ENCODE measurements at places on chromosomes 3 and 15.
A peak's percentile ranks its signal among the peaks of the same experiment; 100 is the strongest.

DNA sequence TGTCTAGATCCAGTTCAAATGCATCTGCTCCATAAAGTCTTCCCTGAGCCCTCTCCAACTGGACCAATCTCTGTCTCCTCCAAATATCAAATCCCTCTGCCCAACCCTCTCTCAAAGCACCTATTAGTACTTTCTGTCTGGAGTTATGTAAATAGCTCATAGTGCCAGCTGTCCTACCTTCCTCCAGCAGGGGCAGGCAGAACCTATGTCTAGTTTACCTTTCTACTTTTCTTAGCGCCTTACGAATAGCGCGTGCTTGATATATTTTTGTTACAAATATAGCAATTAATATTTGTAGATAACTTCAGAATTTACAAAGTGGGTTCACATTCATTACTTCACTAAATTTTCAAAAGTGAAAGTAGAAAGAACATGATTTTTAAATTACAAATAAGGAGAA lies 14.0 kb upstream of the CCDC80 start:
- no peak for DNase-seq

DNA sequence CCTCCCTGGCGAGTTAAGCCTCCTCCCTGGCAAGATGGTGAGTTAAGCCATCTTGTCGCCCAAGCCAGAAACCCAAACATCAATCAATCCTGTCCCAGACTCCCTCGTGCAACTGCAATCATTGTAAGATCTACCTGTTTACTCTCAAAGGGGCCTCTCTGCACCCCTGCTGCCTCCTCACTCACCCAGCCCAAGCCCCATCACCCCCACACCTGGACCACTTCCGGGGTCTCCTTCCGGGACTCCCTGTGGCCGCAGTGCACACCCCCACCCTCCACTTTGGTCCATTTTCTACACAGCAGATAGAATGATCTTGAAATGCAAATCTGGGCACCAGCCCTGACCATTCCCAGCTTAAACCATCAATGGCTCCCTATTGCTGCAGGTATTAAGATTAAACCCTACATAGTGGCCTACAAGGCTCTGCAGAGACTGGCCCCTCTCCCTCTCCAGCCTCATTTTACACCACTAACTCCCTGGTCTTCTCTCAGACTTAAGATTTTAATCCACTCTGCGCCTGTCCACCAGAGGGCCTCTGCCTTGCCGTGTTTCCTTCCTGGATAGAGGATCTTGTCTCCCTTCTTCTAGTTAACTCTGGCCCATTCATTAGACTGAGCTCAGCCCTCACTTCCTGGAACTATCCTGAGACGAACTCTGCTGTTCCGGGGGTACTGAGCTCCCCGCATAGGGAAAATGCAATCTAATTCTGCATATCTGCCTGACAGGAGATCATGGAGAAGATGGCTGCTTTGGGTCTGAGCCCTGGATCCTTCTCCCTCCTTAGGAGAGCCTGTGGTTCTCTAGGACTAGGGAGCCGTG lies 41.9 kb upstream of the SLC6A1 start:
- peak; percentile 44 for DNase-seq

DNA sequence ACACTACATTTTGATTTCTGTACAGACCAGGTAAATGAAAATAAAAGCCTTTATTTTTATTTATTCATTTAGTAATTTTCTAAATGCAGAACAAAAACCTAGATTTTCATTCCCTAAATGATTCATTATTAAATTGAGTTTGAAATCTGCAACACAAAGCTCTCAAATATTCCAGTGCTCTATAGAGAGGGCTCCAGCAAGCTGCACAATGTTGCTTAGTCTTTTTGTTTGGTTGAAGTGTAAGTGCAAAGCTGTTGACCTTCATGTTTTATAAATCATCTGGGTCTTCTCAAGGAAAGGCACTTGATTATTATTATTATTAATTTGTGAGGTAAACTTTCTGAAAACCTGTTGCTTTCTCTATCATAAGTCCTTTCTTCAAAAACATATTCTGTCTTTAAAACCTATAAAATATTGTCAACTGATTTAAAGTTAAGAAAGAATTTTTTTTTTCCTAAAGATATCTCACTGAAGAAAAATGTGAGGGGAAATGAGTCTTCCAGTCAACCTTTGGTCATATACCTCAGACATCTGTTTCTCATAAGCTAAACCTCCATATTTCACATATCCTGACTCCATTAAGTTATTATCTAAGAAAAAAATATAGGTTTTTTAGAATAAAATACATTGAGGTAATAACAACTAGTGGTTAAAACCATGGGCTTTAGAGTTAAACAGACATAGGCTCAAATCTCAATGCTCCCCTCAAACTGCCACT lies 100.7 kb downstream of the ZIC4 start:
- DNase-seq: peak; percentile 80

GRCh38 chr3:85605066-85605465 lies 646.3 kb downstream of the CADM2 start:
- peak; percentile 5 for DNase-seq

DNA sequence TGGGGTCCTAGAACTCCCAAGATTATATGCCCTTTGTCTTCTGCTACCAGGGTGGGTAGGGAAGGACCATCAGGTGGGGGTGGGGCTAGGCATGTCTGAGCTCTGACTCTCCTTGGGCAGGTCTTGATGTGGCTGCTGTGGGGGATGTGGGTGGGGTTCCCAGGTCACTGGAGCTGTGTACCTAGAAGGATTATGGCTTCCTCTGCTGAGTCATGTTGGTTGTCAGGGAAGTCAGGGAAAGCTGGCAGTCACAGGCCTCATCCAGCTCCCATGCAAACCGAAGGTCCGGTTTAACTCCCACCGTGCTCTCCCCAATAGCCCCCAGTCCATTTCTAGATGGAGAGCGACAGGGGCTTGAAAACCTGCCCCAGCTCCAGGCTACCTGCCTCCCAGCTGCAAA lies 35.2 kb downstream of the EID1 start:
- DNase-seq: peak; percentile 18

DNA sequence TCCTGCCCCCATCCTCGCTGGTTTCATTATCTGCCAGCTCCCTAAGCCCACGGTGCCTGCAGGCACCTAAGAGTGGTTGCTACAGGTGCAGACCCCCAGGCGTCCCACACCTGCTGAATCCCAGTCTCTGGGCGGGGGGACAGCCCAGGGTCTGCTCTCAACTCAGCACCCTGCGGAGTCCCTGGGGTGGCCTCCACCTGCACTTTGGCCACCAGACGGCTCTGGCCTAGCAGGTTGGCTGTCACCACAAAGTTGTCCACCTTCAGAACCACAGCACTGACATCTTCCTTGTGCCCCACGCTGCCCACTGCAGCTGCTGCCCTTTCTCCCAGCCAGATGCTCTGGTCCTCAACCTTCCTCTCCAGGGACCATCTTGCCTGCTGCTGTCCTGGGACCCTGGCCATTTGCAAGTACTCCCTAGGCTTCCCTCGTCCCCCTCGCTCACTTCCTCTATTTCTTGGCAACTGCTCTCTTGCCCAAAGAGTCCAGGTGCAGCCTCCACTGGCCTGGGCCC lies 34.9 kb upstream of the SNRPA1 start:
- no peak for DNase-seq

DNA sequence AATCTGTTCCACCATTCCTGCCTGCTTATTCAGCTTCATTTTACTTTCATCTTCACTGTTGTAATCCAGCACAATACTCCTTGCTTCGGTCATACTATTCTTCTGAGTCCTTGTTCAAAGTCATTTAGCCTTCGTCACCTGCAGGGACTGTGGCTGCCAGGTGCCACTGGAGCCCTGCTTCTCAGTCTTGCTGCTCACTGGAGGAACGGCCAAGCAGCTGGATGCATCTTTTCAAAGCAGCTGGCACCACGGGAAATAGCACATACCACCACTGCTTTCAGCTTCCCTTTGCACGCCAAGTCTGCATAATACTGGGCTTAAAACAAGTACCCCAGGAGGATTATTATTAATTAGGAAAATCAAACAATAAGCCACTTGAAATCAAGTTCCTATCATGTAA lies 287.6 kb downstream of the BCHE start:
- DNase-seq: no peak

DNA sequence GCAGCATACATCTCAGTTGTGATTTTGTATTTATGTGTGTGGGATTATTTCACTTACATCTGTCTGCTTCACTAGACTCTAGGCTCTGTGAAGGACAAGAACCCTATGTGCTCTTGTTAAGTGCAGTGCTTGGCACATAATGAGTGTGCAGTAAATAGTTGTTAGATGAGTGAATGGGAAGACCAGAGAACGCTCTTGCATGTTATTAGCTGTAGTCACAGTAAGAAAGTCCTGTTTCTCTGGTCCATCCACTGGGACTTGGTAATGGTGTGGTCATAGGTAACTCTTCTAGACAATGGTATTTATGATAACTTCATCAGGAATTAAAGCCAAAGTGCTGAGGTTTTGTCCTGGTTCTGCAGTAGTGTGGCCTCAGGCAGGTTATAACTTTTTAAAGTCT lies 1.4 kb upstream of the AQP9 start:
- peak; percentile 9 for DNase-seq

DNA sequence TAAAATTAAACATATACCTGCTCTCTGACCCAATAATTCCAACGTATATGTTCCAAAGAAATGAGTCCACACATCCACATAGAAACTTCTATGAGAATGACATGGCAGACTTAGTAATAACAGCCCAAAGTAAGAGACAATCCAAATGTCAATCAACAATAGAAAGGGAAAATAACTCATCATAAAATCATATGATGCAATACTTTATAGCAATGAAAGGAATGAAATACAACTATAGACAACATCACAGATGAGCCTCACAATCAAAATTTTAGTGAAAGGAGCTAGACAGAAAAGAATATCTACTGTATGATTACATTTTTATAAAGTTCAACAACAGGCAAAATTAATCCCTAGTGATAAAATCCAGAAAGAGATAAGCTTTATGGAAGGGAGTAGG lies 23.6 kb upstream of the KCNH8 start:
- no peak for DNase-seq

DNA sequence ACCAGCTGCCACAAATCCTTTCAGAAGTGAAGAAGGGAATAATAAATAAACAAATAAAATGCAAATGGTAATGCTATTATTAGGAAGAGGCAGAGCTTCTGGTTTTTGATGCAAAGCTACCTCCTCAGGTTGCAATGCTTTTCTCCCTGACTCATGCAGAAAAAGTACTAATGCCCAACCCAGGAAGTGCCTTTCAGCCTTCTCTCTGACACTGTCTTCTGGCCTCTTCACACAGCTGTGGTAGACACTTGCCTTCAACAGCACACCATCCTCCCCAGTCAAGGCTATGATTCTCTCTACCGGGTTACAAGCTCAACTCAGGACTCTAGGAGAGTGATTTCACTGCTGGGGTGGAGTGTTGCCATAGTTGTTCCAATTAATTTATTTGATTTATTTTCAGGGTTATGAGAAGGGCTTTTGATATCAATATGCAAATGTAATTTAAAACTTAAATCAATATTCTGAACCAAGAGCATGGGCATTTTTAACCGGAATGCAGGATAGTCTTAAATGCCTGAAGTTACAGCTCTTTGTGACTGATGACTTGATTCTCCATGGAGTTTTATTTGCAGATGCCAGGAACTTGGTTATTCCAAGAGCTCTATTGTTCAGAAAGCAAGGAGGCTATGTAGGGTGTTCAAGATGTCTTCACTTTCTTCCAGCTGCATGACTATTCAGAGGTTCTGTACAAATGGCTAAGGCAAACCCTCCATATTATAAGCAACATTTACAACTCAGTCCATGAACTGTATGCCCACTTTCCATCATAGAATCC lies 27.1 kb upstream of the GALNT15 start:
- peak; percentile 59 for DNase-seq

DNA sequence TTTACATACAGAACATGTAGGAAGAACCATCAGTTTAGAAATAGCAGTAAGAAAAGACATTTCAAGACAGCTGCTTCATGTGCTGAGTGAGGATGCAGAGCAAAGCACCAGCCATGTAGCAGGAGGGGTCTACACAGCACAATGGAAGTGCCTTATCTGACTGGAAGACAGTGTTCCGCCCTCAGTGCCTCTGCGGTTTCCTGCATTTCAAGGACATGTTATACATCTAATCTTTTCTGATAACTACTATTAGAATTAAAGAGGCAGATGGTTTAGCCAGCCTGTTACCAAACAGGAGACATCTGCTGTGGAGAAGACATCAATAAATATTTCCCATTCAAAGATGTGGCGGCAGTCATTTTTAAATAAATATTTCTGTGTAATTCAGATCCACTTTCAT lies 10.6 kb downstream of the LSG1 start:
- no peak for DNase-seq

- no peak for DNase-seq
Observed at GRCh38 chr15:57919754-57920153, 145.8 kb downstream of the ALDH1A2 start.

DNA sequence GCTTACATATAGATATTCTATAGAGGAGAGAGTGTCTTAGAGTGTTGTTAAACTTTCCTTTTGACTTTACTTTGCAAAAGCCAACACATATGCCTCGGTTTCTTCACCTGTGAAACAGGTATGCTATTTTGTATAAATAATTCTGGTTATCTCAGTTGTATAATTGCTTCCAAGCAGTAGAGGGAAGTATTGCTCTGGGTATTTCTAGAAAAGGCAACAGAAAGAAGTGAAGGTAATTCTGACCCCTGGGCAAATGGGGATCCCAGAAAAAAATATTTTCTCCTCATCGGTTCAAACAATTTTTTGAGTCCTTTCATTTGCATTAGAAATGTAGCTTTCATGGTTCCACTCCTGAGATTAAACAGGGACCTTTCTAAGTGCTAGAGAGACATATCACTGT lies 216.5 kb upstream of the SEMA6D start:
- no peak for DNase-seq

DNA sequence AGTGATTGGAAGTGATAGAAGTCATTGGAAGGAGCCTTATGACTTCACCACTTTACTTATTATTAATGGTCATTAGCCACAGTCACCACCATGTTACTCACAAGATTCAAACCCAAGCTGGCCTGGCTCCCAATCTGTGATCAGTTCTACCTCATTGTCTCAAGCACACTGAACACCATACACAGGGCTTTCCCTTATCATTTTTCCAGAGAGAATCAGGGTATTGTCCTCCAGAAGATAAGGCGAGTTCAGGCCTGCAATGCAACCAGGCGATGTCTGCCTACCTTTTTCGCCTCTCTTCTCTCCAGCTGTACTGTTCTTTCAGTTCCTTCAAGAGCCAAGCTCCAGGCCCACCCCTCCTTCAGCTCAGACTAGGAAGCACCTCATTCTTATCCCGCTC lies 24.9 kb downstream of the EMC7 start:
- DNase-seq: no peak

GRCh38 chr3:8443829-8444791 lies 57.5 kb upstream of the LMCD1 start:
- peak; percentile 100 for DNase-seq
